ENCODE measurements at places on chromosomes 6 and 20.
A peak's percentile ranks its signal among the peaks of the same experiment; 100 is the strongest.

GRCh38 chr6:150987371-150987828 lies 121.9 kb downstream of the MTHFD1L start:
- peak; percentile 8 for DNase-seq

DNA sequence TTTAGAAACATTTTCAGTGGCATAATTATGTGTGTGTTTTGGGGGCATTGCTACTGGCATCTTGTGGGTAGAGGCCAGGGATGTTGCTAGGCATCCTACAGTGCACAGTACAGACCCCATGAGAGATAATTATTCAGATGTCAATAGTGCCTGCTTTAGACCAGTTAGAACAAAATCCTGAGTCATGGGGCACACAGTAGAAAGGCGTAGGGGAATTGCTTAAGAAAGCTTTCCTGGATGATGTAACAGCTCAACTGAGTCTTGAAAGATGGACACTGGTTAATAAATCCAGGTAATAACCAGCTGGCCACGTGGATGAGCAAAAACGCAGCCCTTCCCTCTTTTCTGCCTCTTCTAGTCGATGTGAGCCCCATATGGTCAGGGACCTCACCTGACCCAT lies 51.1 kb downstream of the KCNB1 start:
- DNase-seq, result no peak

GRCh38 chr6:158868122-158868480 lies 48.9 kb upstream of the EZR start:
- DNase-seq, result no peak

DNA sequence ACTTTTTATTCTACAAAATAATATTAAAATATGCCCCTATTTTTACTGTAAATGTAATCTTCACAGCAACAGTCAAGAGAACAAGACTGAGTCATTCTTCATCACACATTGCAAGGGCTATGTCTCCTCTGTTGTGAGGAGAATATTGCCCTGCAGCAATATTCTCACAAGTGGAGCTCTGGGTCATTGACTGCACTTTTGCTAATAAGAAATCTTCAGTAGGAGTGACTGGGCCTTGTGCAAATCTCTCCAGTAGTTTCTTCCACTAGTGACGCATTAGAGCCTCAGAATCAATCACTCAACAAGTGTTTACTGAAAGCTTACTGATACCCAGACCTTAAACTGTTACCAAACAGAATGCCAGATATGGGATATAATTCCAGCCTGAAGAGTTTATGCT lies 49.1 kb downstream of the LAMA2 start:
- DNase-seq, result no peak

GRCh38 chr6:37788259-37788658 lies 31.3 kb upstream of the ZFAND3 start:
- DNase-seq, result no peak

GRCh38 chr20:20450521-20450920 lies 82.6 kb downstream of the INSM1 start:
- DNase-seq, result no peak

DNA sequence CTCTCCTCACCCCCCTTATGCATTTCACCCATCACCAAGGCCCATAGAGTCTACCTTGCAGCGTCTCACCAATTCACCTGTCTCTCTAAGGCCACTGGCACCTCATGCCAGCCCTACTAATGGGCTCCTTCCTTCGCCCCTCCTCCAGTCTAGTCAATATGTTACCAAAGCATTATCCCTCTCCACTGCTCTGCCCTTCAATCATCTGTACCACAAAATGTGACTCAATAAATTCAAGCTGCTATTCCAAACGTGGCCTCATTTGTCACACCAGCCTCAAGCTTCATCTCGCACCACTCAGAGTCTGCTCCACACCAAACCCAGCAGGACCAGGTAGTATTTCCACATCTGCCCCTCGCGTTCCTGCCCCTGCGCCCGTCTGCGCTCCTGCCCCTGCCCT lies 21.8 kb upstream of the RPS6KA2 start:
- no peak for DNase-seq

DNA sequence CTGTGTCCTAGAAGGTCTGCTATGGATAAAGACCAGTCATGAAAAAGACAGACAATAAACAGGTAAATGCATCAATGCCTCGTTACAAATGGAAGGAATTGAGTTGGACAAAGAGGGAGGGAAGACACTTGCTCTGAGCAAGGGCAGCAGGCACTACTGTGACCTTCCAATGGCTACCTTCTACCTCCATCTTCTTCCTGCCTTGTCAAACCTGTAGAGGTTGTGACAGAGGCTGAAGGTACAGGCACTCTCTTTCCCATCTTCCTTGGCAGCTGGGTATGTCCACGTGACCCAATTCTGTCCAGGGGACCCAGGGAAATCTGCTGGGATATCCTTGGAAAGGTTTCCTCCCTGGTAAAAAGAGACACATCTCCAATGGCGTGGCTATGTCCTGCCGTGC lies 274.8 kb downstream of the TFAP2C start:
- no peak for DNase-seq

GRCh38 chr6:168655462-168656152 lies 214.6 kb downstream of the SMOC2 start:
- no peak for DNase-seq

DNA sequence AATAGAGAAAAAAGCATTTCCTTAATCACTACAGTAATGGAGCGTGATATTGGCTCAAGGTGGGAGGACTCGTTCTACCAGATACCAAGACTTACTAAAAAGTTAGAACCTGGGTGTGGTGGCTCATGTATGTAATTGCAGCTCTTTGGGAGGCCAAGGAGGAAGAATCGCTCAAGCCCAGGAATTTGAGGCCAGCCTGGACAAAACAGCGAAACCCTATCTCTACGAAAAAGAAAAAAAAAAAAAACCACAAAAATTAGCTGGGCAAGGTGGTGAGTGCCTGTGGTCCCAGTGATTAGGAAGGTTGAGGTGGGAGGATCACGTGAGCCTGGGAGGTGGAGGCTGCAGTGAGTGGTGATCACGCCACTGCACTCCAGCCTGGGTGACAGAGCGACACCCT lies 24.0 kb upstream of the ATRN start:
- no peak for DNase-seq

DNA sequence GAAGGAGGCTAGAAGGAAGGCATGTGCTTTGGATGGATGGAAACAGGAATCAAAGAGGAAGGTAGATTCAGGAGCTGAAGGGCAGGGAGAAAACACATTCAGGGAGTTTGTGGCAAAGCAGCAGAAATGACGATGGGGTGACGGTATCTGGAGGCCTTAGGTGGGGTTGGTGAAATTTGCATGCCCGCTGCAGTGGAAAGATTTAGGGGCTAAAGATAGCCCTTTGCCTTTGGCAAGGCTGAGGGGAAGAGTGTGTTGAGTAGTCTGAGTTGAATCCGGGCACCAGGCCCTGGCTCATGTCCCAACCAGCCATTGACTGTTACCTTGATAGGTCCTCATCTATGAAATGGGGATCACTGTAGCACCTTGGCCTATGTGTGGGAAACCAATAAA lies 1.3 kb downstream of the GZF1 start:
- no peak for DNase-seq

- no peak for DNase-seq
Measured at GRCh38 chr6:35691027-35691824, 2.5 kb upstream of the FKBP5 start.

DNA sequence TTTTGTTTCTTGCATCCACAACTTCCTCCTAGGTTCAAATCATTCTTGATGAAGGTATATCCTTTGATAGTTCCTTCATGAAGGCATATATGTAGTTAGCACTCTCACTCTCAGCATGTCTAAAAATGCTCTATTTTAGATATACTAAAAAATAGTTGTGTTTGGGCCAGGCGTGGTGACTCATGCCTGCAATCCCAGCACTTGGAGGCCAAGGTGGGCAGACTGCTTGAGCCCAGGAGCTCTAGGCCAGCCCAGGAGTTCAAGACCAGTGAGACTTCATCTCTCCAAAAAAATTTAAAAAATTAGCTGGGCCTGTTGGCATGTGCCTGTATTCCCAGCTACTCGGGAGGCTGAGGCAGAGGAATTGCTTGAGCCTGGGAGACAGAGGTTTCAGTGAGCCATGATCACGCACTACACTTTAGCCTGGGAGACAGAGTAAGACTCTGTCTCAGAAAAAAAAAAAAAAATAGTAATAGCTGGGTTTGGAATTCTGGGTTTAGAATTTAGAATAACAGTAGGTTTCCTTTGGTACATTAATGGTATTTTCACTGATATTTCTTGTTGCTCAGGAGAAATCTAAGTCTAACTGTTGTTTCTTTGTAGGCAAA lies 7.0 kb downstream of the SERAC1 start:
- DNase-seq, result no peak

- DNase-seq, result no peak
Measured at GRCh38 chr6:39041072-39041471, 7.5 kb upstream of the GLP1R start.

- DNase-seq, result no peak
Measured at GRCh38 chr20:63006540-63007359, at the start of gene BHLHE23. Gene BHLHE23, minus strand, starts transcription at chr20:63006964. Its CDS starts 190 bp downstream, at chr20:63006774.

DNA sequence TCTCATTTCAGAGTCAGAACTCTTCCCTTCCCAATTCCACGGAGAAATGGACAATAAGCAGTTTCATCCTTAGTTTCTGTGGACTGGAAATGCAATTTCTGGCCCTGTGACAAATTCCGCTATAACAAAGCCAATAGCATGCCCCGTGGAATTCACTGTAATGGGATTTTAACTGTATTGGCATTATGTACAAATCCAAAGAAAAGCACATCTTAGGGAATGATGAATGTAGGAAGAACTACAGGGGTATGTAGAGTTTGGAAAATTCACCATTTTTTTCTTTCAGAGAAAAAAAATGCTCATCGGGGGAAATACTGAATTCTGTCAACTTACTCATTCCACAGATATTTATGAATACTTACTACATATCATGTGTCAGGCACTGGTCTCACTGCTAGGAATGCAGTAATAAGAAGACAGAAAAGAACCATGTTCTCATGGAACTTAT lies 43.5 kb downstream of the KIF6 start:
- no peak for DNase-seq

GRCh38 chr6:34094474-34095135 lies 51.3 kb downstream of the GRM4 start:
- no peak for DNase-seq

GRCh38 chr6:117540670-117541069 lies 58.2 kb downstream of the DCBLD1 start:
- no peak for DNase-seq

DNA sequence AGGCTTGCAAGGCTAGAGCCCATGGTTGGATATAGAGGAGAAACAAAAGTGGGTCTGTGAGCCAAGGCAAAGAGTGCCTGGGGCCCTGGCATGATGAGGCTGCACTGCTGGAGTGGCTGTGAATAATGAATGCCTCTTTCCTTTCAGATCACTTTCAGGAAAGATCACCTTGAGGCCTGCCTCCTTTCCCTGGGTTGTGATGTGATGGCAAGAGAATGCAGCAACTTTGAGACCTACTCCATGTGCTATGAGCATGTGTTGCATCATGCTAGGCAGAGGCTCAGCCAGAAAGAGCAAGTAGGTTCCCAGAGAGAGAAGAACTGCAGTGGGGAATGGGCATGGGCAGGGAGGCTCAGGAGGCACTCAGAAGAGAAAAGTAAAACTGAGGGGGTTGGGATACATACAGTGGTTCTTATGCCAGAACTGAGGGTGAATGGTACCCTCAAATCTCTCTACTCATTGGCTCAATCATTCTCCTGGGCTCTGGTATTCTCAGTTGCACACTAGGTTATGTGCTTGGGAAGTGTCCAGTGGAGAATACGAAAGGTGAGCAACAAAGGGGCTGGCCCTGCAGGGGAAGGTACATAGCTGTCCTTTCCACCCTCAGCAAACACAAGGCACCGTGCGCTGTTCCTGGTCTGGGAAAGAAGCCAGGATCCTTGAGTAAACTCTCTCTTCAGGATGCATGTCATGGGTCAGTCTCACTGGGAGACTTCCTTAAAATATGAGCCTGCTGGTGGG lies 45.9 kb downstream of the CD164 start:
- DNase-seq, result no peak

DNA sequence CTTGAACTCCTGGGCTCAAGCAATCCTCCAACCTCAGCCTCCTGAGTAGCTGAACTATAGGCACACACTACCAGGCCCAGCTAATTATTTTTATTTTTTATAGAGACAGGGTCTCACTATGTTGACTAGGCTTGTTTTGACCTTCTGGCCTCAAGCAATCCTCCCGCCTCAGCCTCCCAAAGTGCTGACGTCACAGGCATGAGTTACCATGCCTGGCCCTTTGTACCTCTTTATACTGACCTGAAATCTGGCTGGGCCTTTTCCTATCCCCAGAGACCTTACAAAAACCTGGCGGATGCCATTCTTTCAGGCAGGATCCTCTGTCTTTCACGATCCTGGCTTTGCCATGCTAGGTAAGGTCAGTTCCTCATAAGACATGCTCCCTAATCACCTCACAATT lies 11.5 kb downstream of the WFDC3 start:
- DNase-seq, result no peak

- DNase-seq, result no peak
Measured at GRCh38 chr20:24633521-24633920, 164.1 kb downstream of the SYNDIG1 start.

DNA sequence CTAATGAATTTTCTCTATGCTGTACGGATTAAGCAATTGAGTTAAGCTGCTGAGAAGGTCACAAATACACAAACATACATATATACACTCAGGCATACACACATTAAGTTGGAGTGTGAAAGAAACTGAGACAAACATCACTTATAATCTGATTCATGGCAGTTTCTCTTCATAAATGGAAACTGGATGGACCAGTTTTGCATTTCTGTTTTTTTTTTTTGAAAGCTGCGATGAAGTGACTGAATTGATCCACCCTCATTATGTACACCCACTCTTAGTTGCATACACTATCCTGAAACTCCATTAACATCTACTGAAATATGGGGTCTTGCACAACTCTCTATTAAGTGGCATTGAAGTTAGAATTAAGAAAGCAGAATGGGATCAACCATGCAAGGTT lies 32.9 kb upstream of the TENT5A start:
- DNase-seq, result no peak

DNA sequence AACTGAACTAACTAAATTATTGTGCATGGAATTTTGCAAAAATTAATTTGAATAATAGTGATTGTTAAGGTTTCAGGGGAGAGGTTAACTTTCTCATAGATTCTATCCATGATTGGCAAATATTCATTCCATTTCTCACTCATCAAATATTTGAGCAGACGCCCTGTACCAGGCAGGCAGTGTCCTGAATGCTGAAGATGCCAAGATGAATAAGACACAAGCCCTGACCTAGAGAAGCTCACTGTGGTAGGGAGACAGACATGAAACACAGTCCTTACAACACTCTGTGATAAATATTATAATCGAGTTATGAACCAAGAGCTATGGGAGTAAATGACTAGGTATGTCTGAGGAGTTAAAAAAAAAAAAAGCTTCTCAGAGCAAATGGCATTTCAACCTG lies 18.4 kb upstream of the ID4 start:
- DNase-seq, result no peak

GRCh38 chr20:4550740-4551139 lies 171.0 kb upstream of the PRND start:
- no peak for DNase-seq

- DNase-seq, result no peak
Measured at GRCh38 chr20:63699466-63700198, 3.2 kb downstream of the TNFRSF6B start.

DNA sequence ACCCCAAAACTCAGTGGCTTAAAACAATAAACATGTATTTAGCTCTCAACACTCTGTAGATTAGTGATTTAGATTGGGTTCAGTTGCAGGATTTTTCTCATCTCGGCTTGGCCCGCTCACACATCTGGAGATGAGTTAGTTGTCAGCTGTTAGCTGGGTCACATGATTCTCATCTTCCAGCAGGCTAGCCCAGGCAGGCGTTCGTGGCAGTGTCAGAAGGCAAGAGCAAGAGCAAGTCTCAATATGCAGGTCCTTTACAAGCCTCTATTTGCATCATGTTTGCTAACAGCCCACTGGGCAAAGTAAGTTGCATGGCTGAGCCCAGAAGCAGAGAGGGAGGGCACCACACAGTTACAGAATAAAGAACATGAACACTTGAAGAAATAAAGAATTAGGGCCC lies 83.6 kb upstream of the MYLIP start:
- DNase-seq, result no peak
